Hematopoietic multipotent progenitor cell treated with erythropoietin and hydrocortisone succinate and interleukin-3 and kit ligand, for 4 days (in vitro differentiated cells): ENCODE measurements at places on chromosomes 3 and 15.

DNA sequence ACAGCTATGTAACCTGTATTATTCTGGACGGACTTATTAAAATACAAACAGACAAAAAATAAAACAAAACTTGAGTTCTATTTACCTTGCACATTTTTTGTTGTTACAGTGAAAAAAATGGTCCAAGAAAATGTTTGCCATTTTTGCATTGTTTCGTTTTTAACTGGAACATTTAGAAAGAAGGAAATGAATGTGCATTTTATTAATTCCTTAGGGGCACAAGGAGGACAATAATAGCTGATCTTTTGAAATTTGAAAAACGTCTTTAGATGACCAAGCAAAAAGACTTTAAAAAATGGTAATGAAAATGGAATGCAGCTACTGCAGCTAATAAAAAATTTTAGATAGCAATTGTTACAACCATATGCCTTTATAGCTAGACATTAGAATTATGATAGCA lies 17.1 kb downstream of the LMOD3 start:
- DNase-seq: no peak

DNA sequence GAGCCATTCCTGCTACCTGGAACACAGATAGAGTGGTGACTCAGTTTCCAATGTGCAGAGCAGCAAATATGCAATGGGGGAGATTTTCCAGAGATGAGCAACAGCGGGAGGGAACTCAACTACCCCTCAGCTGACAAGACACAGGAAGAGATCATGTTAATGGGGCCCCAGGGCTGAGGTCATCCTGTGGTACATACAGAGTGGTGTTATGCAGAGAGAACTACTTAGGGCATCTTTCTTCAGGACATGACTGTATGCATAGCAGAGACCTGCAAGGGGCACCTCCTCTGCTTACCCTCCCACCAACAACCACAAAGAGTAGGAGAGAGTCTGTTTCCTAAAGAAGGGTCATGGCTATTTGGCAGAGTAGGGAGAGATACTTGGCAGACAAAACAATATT lies 6.8 kb upstream of the TBC1D5 start:
- no peak for DNase-seq

GRCh38 chr3:139325551-139325950 lies 18.3 kb upstream of the MRPS22 start:
- DNase-seq: no peak

- DNase-seq: peak; percentile 13
Measured at GRCh38 chr3:170523248-170523647, 62.6 kb downstream of the SLC7A14 start.

DNA sequence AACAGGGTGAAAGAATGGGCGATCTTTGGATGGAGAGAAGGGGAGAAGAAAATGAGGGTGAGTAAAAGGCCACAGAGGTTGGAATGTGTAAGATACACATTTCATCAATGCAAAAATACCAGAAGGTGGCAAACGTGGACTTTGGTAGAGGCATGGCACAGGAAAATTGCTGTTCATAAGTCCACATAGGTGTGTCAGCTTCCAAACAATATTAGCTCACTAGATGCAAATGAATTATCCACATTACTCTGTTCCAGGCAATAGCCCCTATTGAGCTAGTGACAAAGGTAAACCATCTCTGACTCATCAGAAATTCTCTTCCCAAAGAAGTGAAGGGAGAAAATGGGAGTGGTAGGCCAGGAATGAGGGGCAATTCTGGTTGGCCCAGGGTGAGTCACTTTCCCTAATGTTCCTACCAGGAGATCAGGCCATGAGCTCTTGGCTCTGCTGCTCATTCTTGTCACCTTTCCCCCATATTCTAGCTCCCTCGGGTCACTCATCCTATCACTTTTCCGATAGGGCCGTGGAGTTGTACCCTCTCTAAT lies 19.9 kb downstream of the ACKR2 start:
- no peak for DNase-seq

- DNase-seq: peak; percentile 55
Measured at GRCh38 chr3:992871-993270, 100.0 kb upstream of the CNTN6 start.

- no peak for DNase-seq
Measured at GRCh38 chr3:142588703-142589102, 7.5 kb upstream of the PLS1 start.

- no peak for DNase-seq
Measured at GRCh38 chr3:188319569-188319968, 165.6 kb downstream of the LPP start.

GRCh38 chr3:125192190-125193035 lies 20.1 kb downstream of the SLC12A8 start:
- no peak for DNase-seq

GRCh38 chr3:95750097-95750496 lies 1064.3 kb upstream of the EPHA6 start:
- DNase-seq: no peak

DNA sequence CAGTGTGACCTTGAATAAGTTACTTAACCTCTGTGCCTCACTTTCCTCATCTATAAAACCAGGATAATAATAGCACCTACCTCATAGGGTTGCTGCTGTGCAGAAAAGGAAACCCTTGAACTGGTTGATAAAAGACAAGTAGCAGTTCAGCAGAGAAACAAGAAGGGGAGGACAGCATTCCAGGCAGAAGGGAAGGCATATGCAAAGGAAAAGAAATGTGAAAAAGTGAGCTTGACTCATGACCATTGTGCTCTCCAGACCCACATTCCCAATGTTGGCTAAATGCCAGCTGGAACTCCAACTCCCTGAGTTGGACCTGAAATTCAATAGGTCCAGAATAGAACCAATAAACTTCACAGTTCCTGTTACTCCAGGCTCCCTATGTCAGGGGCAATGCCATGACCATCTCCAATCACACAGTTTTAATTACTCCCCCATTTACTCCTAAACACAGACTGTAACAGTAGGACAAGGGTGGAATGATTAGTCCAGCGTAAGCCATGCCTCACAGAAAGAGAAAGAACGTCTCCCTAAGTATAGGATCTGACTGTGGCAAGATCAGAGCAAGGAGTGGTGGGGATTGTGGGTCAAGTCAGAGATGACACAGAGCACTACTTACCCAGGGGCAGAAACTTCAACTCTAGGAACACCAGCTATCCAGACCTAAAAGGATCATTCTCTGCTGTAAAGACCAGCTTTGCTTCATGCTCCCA lies 26.9 kb downstream of the PRKAR2A start:
- no peak for DNase-seq

- no peak for DNase-seq
Measured at GRCh38 chr15:69647142-69647513, 194.5 kb downstream of the RPLP1 start.

DNA sequence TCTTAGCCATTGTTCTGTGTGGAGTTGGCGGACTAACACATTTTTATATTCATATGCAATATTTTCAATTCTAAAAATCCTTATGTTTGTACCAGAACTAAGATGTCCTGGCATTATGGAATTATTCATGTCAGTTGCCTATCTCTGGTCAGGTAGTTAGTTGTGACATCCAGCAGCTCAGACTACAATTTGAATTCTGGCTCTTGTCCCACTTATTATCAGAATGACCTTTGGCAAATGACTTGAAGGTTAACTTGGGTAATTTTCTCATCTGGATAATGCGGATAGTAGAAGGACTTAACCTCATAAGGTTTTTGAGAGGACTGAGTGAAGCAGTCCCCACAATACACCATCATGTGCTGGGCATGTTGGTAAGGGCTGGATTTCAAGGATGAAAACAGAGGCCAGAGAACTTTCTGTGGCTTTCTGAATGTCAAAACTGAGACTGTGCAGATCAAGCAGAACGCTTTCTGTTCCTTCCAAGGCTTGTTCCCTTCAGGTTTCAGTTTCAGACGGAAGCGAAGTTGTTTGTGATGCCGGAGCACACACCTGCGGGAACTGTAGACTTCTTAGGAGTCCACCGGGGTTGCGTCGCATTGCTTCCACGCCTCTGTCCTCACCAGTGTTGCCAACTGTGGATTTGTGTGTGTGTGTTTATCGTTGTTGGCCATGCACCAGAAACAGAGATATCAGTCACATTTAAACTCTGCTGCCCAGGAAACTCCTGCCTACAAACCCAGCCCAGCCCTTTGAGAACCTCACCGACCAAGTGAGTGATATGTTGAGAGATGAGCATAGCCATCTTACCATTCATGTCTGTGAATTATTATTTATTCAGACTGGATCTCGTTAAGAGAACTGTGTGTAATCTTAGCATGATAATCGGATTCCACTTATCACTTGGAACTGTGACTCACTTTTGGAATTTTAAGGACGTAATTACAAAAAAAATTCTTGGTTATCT lies 76.0 kb downstream of the PTPRG start:
- DNase-seq: no peak

GRCh38 chr15:67035886-67036285 lies 29.5 kb upstream of the SMAD3 start:
- no peak for DNase-seq

- DNase-seq: no peak
Measured at GRCh38 chr3:177318559-177318958, 121.3 kb upstream of the TBL1XR1 start.

GRCh38 chr3:104291437-104291851 lies 1075.3 kb upstream of the ALCAM start:
- no peak for DNase-seq

DNA sequence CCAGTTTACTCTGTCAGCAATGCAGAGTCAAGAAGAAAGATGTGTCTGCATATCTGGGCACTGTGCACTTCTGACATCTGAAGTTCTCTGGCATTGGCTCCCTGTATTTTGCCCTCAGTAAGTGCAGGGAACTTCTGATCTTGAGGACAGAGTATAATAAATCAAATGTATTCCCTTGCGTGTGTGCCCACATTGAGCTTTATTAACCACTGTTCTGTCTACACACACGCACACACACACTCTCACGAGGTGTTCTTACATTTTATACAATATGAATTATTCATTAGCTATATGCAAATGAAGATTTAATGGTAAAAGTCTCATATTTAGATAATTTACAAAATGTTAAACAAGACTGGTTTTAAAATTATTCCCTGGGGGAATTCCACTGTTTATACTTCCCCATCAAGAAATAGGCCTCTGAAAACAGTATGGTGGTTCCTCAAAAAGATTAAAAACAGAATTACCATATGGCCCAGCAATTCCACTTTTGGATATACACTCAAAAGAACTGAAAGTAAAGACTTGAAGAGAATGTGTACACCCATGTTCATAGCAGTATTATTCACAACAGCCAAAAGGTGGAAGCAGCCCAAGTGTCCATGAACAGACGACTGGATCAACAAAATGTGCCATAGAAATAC lies 24.6 kb upstream of the ANPEP start:
- no peak for DNase-seq

- DNase-seq: no peak
Measured at GRCh38 chr15:66877477-66878271, 175.6 kb downstream of the SMAD6 start.

DNA sequence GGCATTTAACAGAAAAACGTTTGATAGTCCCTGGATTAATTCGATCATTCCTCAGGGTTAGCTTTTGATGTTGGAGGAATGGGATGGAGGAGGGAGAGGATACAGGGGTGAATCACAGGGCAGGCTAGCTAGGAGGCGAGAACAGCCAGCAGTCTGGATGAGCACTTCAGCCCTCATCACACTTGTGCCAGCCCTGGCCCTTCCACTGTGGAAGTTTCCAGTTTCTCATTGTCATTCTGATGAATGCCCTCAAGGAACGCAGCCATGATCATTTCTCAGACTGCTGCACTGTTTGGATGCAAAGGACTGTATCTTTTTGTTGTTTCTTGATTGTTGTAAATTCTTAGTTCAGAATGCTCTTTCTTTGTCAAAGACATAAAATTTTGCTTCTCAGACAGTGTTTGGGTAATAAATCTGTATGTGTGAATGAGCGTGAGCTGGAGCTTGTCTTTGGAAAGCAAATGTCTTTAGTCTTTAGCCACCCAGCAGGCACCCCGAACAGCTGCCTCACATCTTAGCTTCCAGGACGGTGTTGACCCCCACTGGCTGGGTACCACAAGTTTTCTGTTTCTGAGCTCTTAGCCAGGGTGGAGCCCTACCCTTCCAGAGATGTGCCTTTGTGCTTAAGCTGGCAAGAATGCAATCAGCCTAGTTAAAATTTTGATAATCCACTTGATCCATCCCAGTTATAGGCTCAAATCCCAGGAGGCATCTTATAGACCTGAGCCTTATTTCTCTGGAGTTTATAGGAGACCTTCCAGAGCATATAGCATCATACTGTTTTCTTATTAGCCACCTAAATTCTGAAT lies 121.1 kb downstream of the PDCD6IP start:
- no peak for DNase-seq

- DNase-seq: no peak
Measured at GRCh38 chr3:110955301-110955880, 116.2 kb upstream of the NECTIN3 start.

GRCh38 chr15:70748281-70748747 lies 15.0 kb downstream of the UACA start:
- DNase-seq: peak; percentile 56

DNA sequence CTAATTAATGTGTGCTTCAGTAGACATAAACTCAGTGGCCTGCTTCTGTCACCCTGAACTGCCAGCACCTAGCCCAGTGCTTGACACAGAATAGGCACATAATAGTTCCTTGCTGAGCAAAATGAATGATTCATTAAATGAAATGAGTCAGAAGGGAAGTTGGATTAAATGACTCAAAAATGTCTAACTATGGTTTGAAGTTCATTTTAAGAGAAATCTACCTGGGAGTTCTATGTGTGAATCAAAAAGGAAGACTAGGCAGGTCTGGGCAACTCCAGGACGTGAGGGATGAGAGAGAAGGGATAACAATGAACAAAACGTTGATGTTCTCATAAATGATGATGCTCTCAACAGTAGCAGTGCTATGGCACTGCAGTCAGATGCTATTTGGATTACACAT lies 175.0 kb downstream of the CFAP20DC start:
- no peak for DNase-seq

DNA sequence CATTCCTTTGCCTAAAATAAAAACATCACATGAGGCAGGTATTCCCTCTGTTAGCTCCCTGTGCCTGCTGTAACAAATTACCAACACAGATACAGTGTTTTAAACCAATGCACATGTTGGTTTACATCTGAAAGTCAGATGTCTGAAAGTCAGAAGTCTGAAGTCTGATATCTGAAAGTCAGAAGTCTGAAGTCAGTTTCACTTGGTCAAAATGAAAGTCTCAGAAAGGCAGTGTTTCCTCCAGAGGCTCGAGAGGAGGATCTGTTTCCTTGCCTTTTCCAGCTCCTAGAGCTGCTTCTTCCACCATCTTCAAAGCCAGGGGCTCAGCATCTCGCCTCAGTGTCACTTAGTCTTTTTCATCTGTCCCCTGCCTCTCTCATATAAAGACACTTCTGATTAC lies 22.0 kb downstream of the SST start:
- no peak for DNase-seq

- peak; percentile 55 for DNase-seq
Measured at GRCh38 chr3:37256447-37256846, 82.1 kb upstream of the LRRFIP2 start.

- DNase-seq: peak; percentile 12
Measured at GRCh38 chr3:111252779-111253178, 181.2 kb downstream of the NECTIN3 start.

GRCh38 chr3:14352002-14352627 lies 50.3 kb upstream of the SLC6A6 start:
- peak; percentile 51 for DNase-seq

DNA sequence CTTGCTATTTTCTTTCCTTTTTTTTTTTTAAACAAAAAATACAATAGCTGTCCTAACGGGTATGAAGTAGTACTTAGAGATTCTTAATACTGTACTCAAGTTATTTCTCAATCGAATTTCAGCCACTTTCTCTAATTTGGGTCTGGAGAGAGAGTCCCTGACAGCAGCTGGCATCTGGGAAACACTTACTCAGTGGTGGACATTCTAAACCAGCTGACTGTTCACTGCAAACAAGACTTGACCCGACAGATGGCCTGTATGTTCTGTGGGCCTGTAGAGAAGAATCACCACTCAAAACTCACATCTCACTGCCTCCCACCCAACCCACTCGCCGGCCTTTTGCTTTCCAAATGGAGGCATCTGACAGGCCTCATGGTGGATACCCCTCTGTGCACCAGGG lies 199.6 kb downstream of the ATP10A start:
- DNase-seq: no peak
